ENCODE measurements at places on chromosomes 3 and 15. TPM values are rescaled to one million over a fixed set of nuclear protein-coding genes. Genes with fewer than 3 reads are reported as not detected.

HEMK1 gene
- total RNA-seq: 23.8 TPM

A4GNT gene
- total RNA-seq: not detected

AADACL2 gene
- total RNA-seq: not detected

SLC28A2 gene
- total RNA-seq: not detected

ALDH1A2 gene
- 1.3 TPM for total RNA-seq

REC114 gene
- total RNA-seq: not detected

IL17RB gene
- 0.42 TPM for total RNA-seq

DNA sequence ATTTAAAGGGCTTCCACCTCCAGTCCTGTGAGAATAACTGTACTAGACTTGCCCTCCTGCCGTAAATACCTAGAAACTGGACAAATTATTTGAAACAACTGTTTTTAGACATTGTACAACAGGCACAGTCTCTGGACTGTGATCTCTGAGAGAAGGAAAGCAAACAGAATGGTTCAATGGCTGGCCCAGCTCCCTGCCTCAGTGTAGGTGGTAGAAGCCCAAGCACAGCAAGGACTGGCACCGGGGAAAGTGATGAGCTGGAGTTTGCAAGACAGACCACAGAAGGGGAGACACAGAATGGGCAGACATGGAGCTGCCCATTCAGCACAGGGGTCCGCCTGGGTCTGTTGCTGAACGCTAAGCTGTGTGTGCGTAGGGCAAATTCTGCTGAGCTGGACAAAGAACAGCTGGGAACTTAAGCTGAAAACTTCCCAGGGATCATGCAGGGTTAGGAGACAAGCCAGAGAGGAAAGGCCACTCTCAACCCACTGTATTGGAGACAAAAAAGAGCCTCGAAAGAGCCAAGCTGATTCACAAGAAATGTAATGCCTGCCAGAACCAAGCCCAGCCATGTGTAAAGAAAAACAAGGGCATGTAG, 52.6 kb upstream of the SEC61A1 start:
- no peaks in the 10 kb centered on the region for H3K4me1 ChIP-seq
- no peak for DNase-seq
- H3K27me3 ChIP-seq: peaks cover 40% of the 10 kb centered on the region
- peak overlapping the region; percentile 42 for H3K27ac ChIP-seq
- no peaks in the 10 kb centered on the region for H3K36me3 ChIP-seq
- H3K4me3 ChIP-seq: no peak overlapping the region

DNA sequence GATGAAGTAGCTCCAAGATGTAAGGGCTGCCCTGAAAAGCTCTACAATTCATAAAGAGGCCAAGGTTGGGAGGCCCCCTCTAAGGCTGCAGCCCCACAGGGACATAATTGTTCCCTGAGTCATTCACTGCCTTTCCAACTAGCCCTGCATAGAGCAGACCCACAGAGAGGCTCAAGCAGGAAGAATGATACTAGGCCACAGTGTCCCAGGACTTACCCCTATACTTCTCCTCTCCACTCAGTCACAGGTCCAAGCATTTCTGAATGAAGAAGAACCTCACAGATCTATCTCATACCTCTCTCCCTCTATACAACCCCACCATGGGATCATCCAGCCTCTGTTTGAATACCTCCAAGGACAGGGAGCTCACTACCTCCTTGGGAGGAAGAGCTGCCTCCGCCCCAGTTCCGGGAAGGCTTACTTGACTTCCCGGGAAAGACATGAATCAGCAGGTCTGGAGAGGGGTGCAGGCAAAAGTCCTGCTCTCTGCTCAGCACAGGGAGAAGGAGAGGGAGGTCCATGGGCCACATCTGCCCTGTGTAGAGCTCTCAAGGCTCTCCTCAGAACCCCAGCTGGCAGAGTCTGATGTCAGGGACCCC, 6.9 kb upstream of the SKIC8 start:
- no peak for DNase-seq
- H3K27me3 ChIP-seq: no peaks in the 10 kb centered on the region
- H3K4me1 ChIP-seq: no peaks in the 10 kb centered on the region
- no peak overlapping the region for H3K27ac ChIP-seq

- no peak for DNase-seq
- no peaks in the 10 kb centered on the region for H3K27me3 ChIP-seq
- peaks cover 12% of the 10 kb centered on the region for H3K4me1 ChIP-seq
- no peak overlapping the region for H3K27ac ChIP-seq
- H3K4me3 ChIP-seq: no peak overlapping the region
Measured at GRCh38 chr15:31843426-31844055, 186.8 kb upstream of the CHRNA7 start.

GRCh38 chr15:38128341-38128781, 124.3 kb upstream of the SPRED1 start:
- no peaks in the 10 kb centered on the region for H3K36me3 ChIP-seq
- no peak overlapping the region for H3K27ac ChIP-seq
- peaks cover 29% of the 10 kb centered on the region for H3K4me1 ChIP-seq
- DNase-seq: peak; percentile 55
- no peak overlapping the region for H3K4me3 ChIP-seq

DNA sequence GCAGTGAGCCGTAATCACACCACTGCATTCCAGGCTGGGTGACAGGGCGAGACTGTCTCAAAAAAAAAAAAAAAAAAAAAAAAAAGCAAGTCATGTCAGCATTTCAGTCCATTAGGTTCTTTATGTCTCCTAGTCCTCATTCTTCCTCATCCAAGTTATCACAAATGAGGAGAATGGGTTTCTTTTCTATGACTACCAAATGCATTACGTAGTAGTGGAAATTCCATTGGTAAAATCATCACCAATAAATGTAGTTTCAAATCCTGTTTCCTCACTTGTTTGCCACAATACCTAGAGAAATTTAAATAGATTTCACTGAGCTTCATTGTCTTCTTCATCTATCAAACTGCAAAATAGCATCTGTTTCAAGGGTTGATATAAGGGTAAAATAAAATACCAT, 317.6 kb upstream of the MME start:
- no peak for DNase-seq
- peaks cover 5% of the 10 kb centered on the region for H3K4me1 ChIP-seq
- H3K36me3 ChIP-seq: no peaks in the 10 kb centered on the region

DNA sequence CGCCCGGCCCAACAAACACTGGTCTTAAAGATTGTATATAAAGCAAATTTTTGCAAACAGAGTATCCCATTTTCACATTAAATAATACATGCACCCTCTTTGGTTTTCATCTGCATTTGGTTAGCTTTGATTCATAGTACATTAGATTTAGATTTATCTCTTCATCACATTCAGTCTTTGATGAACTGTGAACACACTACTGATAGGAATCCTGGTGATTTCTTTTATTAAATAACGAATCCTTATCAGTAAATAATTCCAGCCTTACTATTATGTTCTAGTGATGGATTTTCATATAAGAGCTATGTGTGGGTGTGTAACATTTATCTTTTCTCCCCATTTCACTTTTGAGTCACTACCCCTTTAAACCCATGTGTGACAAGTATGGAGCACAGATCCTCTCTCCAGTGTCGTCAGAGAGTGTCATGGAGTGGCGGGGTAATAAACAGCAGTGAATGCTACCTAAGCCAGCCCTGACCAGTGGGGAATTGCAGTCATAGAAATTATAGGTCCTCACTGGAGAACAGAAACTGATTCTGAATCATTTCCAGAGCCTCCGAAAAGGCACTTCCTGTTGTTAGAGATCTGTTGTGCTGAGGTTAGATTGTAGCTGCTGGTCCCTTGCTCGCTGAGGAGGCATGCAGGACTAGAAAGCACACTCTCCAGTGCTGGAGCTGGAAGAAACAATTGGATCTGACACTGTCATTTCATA, 22.0 kb downstream of the SLC7A14 start:
- no peak overlapping the region for H3K4me3 ChIP-seq
- no peaks in the 10 kb centered on the region for H3K36me3 ChIP-seq
- no peaks in the 10 kb centered on the region for H3K27me3 ChIP-seq
- H3K27ac ChIP-seq: no peak overlapping the region
- DNase-seq: no peak
- H3K4me1 ChIP-seq: peaks cover 6% of the 10 kb centered on the region

GRCh38 chr3:69566275-69566674, 173.0 kb upstream of the MITF start:
- no peak overlapping the region for H3K4me3 ChIP-seq
- DNase-seq: no peak
- no peaks in the 10 kb centered on the region for H3K27me3 ChIP-seq
- peaks cover 4% of the 10 kb centered on the region for H3K4me1 ChIP-seq
- no peaks in the 10 kb centered on the region for H3K36me3 ChIP-seq

DNA sequence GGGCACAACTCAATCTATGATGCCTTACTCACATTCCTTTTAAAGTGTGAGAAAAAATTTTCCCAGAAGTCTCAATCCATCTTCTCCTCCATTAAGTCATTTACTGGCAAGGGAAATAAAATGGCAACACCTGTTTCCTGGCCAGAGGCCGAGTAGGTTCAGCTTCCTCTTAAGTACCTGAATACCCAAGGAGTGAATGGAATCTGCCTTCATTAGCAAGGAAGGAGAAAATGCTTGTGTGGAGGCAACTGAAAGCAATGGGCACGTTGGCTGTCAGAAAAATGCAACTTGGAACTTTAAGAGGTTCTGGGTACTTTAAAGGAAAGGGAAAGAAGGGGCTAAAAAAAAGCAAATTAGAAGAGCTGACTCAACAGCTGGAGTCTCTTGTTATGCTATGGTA, 423.6 kb upstream of the ARL6 start:
- no peak overlapping the region for H3K27ac ChIP-seq
- no peaks in the 10 kb centered on the region for H3K4me1 ChIP-seq
- H3K27me3 ChIP-seq: peaks cover 24% of the 10 kb centered on the region
- no peak overlapping the region for H3K4me3 ChIP-seq
- DNase-seq: no peak

DNA sequence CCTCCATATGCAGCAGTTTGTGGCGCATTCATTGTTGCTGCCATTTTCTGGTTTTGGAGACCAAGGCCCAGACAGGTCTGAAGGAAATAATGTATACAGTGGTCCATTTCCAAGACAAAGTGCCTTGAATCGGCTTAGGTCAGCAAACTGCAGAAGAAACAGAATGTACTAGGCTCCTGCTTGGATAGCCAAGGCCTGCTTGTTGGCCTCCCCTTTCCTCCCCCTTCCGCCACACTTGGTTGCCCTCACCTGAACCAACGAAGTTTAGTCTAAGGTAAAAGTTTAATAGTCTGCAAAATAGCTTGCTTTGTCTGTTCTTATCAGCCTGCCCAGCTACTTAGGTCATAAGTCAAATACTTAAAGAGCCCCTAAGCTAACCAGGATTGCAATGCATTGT, 12.0 kb upstream of the RTP3 start:
- no peak overlapping the region for H3K27ac ChIP-seq
- H3K4me3 ChIP-seq: no peak overlapping the region
- DNase-seq: no peak

GRCh38 chr3:115960799-115961198, 337.5 kb downstream of the GAP43 start:
- DNase-seq: no peak
- H3K27me3 ChIP-seq: no peaks in the 10 kb centered on the region
- no peak overlapping the region for H3K27ac ChIP-seq
- H3K4me3 ChIP-seq: no peak overlapping the region
- H3K36me3 ChIP-seq: no peaks in the 10 kb centered on the region

All from MCF 10A (cell line).